Hematopoietic multipotent progenitor cell treated with erythropoietin and hydrocortisone succinate and interleukin-3 and kit ligand, for 15 days (in vitro differentiated cells): ENCODE measurements at places on chromosomes 4 and X.

DNA sequence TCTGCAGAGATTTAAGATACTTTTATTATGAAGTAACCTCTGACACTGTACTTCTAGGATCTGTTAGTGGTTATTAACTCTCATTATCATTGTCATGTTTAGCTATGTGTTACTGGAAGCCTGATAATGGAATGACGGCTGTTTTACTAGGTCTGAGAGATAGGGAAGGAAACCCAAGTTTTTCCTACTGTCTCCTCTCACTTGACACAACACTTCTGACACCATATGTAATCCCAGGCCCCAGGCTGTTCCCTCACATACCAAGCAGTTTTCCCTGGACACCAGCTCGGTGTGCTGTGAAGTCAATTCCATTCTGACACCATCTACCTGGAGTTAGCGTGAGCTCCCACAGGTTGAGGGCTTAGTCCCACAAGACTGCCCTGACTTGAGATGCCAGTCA is 85.6 kb downstream of the ZNF674 start:
- no peak for DNase-seq

- no peak for DNase-seq
Observed at GRCh38 chr4:7734651-7735260, 204.9 kb downstream of the AFAP1 start.

DNA sequence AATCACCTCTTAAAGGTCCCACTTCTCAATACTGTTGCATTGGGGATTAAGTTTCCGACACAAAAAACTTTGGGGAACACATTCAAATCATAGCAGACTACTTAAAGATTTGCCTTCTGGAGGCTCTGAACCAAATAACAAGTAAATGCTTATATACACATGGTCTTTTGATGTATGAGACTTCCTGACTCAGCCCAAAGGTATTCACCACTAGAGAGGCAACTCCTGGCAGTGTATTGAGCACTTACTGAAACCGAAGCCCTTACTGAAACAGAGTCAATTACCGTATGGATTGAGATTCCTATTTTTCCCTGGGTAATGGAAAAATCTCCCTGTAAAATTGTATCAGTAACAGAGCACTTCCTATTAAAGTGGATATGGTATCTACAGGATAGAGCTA is 45.4 kb downstream of the ZCCHC13 start:
- DNase-seq: no peak

DNA sequence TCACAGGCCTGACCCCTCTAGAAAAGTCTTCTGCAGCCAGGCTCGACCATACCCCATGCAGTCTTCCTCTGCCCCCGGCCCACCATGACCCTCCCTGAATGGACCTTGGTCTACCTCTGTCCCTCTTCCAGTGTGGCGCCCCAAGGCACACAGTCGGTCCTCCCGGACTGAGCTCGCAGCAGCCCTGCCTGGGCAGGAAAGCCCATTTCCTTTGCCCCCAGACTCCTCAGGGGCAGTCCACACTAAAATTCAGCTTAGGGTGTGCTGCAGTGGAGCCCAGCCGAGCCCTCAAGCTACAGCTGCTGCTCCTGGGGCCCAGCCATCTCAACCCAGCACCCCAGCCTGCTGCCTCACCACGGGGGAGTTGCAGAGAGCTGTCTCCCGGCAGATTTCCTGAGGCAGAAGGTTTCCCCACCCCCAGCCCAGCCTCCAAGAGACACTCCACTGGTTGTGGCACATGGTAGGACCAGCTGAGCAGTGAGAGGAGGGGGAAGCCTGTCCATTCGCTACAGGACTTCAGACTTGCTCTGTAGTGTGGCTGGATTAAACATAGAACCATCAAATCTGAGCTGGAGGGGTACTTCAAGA is 37.5 kb upstream of the IQSEC2 start:
- DNase-seq: no peak

GRCh38 chrX:19869193-19869592 is 18.2 kb downstream of the SH3KBP1 start:
- no peak for DNase-seq
